Esophagus muscularis mucosa (tissue), 4 donors: ENCODE measurements at places on chromosomes 2 and 18.

DNA sequence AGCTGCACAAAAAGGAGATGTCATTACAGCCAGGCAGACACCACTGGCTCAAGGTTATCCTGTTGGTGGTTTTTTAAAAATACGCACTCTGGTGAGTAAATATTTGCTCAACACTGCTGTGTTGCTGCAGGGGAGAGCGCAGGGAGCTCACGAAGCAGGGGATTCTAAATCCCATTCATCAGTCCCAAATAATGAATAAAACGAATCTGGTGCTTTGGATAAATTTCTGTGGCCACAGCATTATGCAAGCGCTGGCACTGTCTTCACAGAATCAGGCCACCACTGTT lies 256.2 kb downstream of the HDAC4 start:
- peaks cover 11% of the 10 kb centered on the region for H3K4me1 ChIP-seq
- H3K4me3 ChIP-seq, result no peak overlapping the region
- peaks cover 99% of the 10 kb centered on the region for H3K36me3 ChIP-seq
- no peak for DNase-seq
- H3K27me3 ChIP-seq, result no peaks in the 10 kb centered on the region
- H3K27ac ChIP-seq, result no peak overlapping the region

DNA sequence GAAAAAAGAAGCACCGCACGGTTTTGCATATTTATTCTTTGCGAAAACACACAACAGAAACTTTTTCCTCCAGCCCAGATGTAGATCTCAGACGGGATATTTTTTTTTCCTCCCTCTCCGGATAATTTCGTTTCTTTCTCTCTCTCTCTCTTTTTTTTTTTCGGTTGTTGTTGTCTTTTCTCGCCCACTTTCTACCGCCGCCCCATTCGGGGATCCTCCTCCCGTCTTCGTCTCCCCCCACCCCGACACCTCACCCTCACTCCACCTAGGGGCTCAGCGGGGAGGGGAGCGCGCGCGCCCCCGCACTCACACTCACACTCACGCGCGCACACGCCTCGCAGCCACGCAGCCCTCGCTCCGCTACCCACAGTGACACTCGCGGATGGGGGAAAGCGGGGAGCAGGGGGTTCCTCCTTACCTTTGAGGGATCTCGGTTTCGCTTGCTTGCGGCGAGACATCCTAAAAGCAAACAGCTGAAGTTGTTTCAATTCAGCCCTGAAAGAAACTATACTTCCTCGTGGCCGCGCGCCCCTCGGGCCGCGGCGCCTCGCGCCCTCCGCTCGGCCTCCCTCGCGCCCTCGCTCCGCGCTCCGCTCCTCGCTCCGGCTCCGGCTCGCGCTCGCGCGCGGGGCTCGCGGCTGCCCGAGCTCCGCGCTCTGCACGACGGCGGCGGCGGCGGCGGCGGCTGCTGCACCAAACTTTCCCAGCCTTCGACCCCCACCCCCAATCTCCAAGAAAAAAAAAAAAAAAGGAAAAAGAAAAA lies 1.3 kb downstream of the ZNF521 start:
- no peak for DNase-seq
- H3K36me3 ChIP-seq, result no peaks in the 10 kb centered on the region
- H3K4me1 ChIP-seq, result no peaks in the 10 kb centered on the region
- H3K27me3 ChIP-seq, result peaks cover 23% of the 10 kb centered on the region
- peak overlapping the region; percentile 84 for H3K27ac ChIP-seq

- no peaks in the 10 kb centered on the region for H3K27me3 ChIP-seq
- H3K4me3 ChIP-seq, result no peak overlapping the region
- H3K36me3 ChIP-seq, result no peaks in the 10 kb centered on the region
- H3K27ac ChIP-seq, result no peak overlapping the region
These were observed 309.0 kb downstream of the CMPK2 start for GRCh38 chr2:6556755-6557154.

DNA sequence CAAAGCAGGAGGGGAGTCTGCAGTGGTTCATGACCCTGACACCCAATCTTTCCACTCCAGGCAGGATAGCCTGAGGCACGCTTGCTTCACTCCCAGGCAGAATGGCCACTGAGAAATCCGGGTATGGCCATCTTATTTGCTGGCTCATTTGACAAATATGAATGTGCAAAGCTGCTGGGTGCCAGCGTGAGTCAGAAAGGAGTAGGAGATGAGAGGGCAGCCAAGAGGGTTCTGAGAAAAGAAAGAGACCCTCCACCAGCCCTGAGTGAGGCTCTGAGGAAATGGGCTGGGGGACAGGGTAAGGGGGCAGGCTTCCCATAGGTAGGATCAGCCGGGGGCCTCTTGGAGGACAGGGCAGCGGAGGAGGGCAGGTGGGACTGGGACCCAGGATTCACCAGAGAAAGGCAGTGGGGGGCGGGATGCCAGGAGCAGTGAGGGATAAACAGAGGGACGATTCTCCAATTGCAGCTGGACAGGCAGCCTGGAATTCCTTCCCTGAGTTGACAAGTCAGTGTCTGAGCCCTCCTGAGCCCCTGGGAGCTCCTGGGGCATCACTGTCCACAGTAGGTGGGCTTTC lies 15.2 kb downstream of the RAMP1 start:
- no peaks in the 10 kb centered on the region for H3K27me3 ChIP-seq
- H3K36me3 ChIP-seq, result no peaks in the 10 kb centered on the region
- H3K4me3 ChIP-seq, result no peak overlapping the region
- peaks cover 92% of the 10 kb centered on the region for H3K4me1 ChIP-seq
- H3K27ac ChIP-seq, result peak overlapping the region; percentile 95

GRCh38 chr2:127129937-127130336 lies 23.0 kb upstream of the BIN1 start:
- no peak overlapping the region for H3K27ac ChIP-seq
- H3K27me3 ChIP-seq, result no peaks in the 10 kb centered on the region
- no peaks in the 10 kb centered on the region for H3K36me3 ChIP-seq

GRCh38 chr2:85230679-85231467 lies 96.9 kb downstream of the TGOLN2 start:
- no peak overlapping the region for H3K27ac ChIP-seq
- H3K36me3 ChIP-seq, result no peaks in the 10 kb centered on the region
- H3K4me1 ChIP-seq, result no peaks in the 10 kb centered on the region
- DNase-seq, result no peak
- no peak overlapping the region for H3K4me3 ChIP-seq
- H3K27me3 ChIP-seq, result no peaks in the 10 kb centered on the region

DNA sequence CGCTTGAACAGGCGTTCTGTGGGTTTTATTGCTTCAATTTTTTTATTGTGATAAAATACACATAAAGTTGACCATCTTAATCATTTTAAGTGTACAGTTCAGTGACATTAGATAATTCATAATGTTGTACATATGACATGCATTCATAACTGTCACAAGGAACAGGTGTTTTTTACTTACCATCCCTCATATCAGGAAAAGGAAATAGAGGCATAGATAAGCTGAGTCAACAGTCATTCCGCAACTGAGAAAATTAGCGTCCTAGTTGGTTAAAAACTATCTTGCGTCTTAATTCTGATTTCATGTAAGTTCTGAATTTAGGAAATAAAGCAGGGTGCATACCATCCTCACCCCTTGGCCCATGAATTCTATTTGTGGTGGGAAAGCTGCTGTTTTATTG lies 36.5 kb downstream of the PLB1 start:
- no peaks in the 10 kb centered on the region for H3K4me1 ChIP-seq
- DNase-seq, result no peak
- H3K36me3 ChIP-seq, result no peaks in the 10 kb centered on the region
- no peak overlapping the region for H3K4me3 ChIP-seq
- no peak overlapping the region for H3K27ac ChIP-seq
- no peaks in the 10 kb centered on the region for H3K27me3 ChIP-seq

DNA sequence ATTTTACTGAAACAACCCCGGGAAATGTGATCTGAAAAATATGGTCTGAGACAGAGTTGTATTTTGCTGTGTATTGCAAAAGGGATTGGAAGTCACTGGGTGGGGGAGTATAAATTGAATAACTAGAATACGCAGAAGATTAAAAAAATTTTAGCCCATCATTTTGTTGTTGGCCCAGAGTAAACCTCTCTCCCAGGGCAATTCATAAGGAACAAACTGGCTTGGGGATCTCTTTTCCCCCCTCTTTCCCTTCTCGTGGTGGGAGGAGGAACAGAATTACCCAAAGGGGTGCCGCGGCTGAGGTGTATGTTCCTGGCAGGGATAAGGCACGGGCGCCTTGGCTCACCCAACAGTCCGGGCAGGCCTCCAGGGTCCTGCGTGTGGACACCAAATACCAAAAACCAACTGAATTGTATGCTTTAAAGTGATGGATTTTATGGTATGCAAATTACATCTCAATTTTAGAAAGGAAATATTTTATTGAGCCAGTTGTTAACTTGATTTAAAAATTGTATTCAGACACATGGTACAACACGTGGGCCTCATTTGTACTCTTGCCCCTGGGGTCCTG lies 121.2 kb upstream of the SPRED2 start:
- no peaks in the 10 kb centered on the region for H3K27me3 ChIP-seq
- no peak for DNase-seq
- H3K4me1 ChIP-seq, result peaks cover 7% of the 10 kb centered on the region
